ENCODE measurements at places on chromosomes 7 and 10. TPM values are rescaled to one million over a fixed set of nuclear protein-coding genes. Genes with fewer than 3 reads are reported as not detected.

The TSPAN12 gene
- not detected for total RNA-seq

DNA sequence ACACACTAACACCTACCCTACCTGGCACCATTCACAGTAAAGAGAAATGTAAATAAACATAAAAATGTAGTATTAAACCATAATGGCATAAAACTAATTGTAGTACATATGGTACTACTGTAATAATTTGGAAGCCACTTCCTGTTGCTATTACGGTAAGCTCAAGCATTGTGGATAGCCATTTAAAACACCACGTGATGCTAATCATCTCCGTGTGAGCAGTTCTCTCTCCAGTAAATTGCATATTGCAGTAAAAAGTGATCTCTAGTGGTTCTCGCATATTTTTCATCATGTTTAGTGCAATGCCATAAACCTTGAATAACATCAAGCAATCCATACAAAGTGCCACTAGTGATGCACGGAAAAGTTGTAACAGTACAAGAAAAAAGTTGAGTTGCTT is 75.4 kb downstream of the CFTR start:
- no peak overlapping the region for H3K4me3 ChIP-seq
- DNase-seq = no peak
- H3K27me3 ChIP-seq = no peaks in the 10 kb centered on the region
- H3K4me1 ChIP-seq = no peaks in the 10 kb centered on the region
- no peaks in the 10 kb centered on the region for H3K36me3 ChIP-seq
- no peak overlapping the region for H3K27ac ChIP-seq

DNA sequence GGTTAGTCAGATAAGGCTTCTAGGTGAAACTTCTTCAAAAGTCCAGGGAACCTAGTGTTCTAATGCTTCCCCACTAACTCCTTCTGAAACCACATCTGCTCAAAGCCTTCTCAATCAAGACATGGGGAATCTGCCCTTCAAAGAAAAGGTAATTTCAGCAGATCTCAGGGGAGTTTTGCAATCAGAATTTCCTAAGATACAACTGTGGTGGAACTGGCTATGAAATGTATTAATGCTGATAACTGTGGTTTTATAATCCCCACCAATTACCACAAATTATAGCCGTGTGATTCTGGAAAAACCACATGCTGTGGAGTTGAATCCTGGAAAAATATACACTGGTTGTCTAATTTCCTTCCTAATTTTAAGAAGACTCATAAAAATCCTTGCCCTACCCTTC is 233.8 kb downstream of the SORCS1 start:
- no peak for DNase-seq
- H3K36me3 ChIP-seq = no peaks in the 10 kb centered on the region

- H3K4me1 ChIP-seq = no peaks in the 10 kb centered on the region
- no peaks in the 10 kb centered on the region for H3K27me3 ChIP-seq
- DNase-seq = no peak
- H3K36me3 ChIP-seq = no peaks in the 10 kb centered on the region
- no peak overlapping the region for H3K4me3 ChIP-seq
Observed at GRCh38 chr10:13908475-13908874, 321.7 kb downstream of the PRPF18 start.

DNA sequence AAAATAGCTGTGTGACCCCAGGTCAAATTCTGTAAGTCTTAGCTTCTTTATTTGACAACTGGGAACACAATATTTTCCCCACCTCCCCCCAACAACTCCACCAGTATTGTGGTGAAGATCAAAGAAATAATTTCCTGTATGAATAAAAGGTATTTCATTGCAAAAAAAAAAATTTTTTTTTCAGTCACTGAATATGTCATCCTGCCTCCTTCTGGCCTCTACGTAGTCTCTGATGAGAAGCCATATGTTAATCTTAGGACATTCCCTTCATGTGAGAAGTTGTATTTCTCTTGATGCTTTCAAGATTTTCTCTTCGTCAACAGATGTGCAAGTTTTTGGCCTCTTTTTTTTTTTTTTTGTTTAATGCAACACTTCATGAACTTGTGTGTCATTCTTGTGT is 33.0 kb downstream of the ZNF33A start:
- no peak for DNase-seq
- H3K4me3 ChIP-seq = no peak overlapping the region
- H3K27me3 ChIP-seq = no peaks in the 10 kb centered on the region
- H3K27ac ChIP-seq = no peak overlapping the region
- H3K36me3 ChIP-seq = peaks cover 6% of the 10 kb centered on the region

DNA sequence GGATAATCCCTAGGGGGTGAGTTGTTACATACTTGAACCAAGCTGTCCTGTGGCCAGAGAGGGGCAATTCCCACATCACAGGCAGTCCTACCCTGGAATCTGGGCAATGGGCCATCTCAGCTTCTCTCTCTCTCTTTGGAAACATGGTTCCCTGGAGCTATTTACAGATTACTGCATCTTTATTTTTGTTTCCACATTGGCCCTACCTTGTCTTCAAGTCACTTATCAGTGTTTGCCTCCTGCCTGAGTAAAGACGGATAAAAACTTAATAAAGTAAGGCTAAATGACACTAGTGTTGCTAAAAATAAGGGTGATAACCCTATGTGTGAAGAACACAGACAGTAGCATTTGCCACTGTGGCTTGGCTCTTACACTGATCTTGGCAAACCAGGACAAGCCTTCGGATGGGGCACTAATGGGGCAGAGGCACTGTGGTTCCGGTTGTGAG is 228.2 kb downstream of the GFRA1 start:
- no peaks in the 10 kb centered on the region for H3K36me3 ChIP-seq
- no peaks in the 10 kb centered on the region for H3K27me3 ChIP-seq
- H3K4me1 ChIP-seq = no peaks in the 10 kb centered on the region

- no peaks in the 10 kb centered on the region for H3K27me3 ChIP-seq
- H3K4me3 ChIP-seq = peak overlapping the region; percentile 7
- peaks cover 10% of the 10 kb centered on the region for H3K4me1 ChIP-seq
- H3K36me3 ChIP-seq = no peaks in the 10 kb centered on the region
- peak; percentile 64 for DNase-seq
Observed at GRCh38 chr10:11631890-11632587, 20.6 kb upstream of the USP6NL start.

DNA sequence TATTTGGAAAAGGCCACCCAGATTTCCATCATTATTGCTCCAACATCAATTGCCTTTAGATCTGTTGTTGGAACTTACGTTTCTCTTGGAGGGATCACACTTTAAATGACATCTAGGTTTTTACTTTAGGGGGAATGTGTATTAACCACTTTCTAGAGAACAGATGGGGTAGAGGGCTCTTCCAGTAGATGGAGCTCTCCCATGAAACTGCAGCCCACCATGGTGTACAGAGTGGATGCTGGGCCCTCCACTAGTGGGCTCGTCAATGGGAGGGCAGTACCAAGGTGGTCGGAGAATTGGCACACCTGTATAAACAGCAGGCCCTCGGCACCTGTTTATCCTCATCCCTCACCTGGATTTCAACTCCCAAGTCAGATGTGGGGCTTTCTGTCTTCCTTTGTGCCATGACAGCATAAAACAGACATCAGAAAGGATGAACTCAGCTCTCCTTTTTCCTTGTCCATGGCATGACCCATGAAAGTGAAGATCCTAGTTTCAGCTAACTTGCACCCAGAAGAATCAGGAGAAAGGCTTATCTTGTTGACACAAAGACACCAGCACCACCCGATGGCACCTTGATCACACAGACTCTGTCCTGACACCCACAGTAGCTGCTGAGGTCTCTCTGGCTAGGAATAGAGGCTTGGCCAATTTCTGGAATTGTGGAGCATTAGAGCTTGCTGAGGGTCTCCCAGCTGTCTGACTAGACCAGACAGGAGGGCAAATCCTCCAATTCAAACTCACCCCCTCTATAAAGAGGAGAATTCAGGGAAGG is 150.5 kb downstream of the CYP26A1 start:
- no peaks in the 10 kb centered on the region for H3K4me1 ChIP-seq
- H3K36me3 ChIP-seq = no peaks in the 10 kb centered on the region
- H3K4me3 ChIP-seq = no peak overlapping the region
- H3K27ac ChIP-seq = no peak overlapping the region

- H3K27me3 ChIP-seq = no peaks in the 10 kb centered on the region
- DNase-seq = peak; percentile 12
- no peaks in the 10 kb centered on the region for H3K36me3 ChIP-seq
- H3K4me3 ChIP-seq = no peak overlapping the region
Observed at GRCh38 chr7:102064361-102065025, 222.2 kb upstream of the SH2B2 start.

Data from natural killer cell (primary cell).